ENCODE measurements at places on chromosomes 12 and 14. TPM values are rescaled to one million over a fixed set of nuclear protein-coding genes. Genes with fewer than 3 reads are reported as not detected.
A peak's percentile ranks its signal among the peaks of the same experiment; 100 is the strongest.

- DNase-seq, result peak; percentile 67
Measured at GRCh38 chr12:12081836-12082497, 11.2 kb downstream of the BCL2L14 start.

TAS2R8 gene
- not detected for total RNA-seq

DNA sequence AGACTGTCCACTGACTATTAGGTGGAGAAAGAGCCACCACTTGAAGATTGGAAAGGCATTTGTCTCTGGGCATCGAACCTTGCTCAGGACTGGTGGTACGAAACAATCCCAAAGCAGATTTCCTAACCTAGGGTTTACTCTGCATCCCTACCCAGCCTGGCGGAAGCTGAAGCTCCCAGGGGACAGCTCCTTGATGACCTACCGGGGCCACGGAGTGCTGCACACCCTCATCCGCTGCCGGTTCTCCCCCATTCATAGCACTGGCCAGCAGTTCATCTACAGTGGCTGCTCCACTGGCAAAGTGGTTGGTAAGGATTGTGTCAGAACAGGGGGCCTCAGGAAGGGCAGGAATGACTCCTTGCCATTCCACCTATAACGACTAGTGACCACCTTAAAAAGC lies 6.5 kb upstream of the NRL start:
- DNase-seq, result no peak

DNA sequence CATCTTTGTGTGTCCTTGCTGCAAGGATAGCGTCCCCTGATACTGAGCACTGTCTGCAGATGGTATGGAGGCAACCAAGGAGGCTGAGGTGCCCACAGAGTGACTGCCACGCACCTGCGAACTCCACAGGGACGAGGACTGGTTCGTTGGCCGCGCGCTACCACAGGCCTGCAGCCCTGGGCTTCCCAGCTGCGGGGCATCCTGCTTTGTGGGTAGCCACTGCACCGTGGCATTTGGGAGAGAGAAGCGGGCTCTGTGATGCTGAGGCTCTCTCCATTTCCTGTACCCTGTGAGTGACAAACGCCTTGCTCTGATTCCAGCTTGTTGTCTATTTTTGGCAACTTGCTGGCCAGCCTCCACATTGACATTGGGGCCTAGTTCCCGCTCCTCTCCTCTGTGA lies 76.3 kb downstream of the SLC15A4 start:
- no peak for DNase-seq

DNA sequence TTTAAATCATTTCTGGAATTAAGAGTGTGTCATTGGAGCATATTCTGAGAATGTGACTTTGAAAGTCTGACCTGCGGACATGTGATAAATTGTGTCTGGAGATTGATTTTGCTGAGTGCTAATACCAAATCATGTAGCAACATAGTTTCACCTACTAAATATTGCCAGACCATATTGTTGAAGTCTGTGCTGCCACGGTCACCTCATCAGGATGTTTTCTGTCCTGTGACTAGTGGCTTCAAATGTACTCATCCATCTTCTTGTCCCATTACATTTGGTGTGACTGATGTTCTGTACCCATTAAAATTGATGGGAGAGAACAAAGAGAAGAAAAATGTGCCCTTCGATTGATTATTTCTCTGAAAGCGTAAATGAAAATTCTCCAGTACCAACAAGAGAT lies 265.3 kb downstream of the PDZRN4 start:
- DNase-seq, result no peak

DNA sequence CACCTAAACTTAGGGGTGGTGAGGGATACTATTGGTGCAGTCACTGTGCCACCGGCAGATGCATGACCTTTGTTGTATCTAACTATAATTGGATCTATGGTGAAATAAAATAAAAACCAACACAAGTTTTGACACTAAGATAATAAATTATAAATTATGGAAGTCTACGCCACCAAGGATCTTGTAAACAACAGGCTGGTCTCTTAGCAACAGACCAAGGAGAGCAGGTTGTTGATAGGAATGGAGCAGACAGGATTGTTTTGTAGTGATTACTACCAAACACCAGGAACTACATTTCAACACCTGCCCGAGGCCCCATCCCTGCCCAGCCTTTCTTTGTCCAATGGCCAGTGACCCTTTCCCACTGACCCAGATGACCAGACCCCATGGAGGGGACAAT lies 1178.0 kb downstream of the VRK1 start:
- DNase-seq, result no peak

- DNase-seq, result no peak
Measured at GRCh38 chr14:22252686-22253085, 336.3 kb downstream of the DAD1 start.

- no peak for DNase-seq
Measured at GRCh38 chr12:23057571-23057970, 432.6 kb downstream of the ETNK1 start.
